ENCODE measurements at places on chromosomes 5 and 9.

GRCh38 chr5:206406-206805 is 11.5 kb downstream of the CCDC127 start:
- no peak for DNase-seq

DNA sequence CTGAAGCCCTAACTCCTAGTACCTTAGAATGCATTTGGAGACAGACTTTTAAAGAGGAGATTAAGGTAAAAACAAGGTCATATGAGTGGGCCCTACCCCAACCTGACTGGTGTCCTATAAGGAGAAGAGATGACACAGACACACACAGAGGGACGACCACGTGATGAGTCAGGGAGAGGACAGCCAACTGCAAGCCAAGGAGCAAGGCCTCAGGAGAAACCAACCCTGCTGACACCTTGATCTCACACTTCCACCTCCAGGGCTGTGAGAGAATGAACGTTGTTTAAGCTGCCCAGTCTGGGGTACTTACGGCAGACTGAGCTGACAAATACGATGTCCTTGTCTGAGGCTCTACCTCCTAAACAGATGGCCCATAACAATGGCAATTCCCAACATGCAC is 93.6 kb downstream of the ROR2 start:
- no peak for DNase-seq

DNA sequence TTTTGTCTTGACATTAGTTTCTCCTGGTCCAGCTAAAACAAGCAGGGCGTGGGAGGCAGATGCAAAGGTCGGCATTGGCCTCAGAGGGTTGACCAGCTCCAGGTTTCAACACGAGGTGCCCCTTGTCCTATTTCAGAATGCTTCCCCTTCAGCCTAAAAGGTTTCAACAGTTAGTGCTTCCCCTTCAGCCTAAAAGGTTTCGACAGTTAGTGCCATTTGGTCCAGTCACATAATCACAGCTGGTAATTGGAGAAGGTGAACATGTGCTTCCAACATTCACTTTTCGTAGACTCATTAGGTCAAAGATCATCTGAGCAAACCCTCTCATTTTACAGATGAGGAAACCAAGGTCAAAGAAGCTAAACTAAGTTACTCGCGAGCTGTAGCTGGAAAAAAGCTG is 270.3 kb upstream of the MAP3K1 start:
- DNase-seq = peak; percentile 2

DNA sequence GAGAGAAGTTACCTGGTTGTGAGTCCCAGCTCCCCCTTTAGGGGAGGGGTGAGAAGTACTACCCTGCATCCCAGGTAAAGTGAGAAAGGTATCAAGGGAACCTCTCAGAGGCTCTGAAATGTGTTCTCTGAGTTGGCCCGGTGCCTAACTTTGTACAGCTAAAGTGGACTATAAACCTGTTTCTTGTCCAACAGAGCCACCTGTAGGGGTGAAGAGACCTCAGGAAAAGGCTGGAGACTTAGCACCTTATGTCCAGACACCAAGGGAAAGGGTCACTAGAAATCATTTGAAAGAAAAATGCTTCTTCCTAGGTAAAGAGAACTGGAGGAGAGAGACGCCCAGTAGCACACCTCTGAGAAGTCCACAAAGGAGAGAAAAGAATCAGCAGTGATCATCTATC is 108.3 kb upstream of the KIF2A start:
- no peak for DNase-seq

DNA sequence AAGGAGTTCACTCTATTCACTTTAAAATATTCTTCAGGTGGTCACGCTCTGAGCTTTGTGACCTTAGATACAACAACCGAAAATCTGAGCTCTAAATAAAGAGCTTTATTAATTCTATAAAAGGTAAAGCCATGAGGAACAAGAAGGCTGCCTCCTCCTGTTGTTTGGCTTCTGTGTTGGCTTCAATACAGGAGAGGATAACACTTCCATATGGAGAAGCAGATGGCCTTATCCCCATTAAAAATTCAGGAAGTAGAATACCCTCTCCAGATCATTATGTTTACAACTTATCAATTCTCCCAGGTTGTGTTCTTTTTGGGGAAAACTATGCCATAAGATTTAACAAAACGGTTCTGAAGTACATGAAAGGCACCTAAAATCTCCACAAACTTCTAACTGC is 128.4 kb downstream of the TTC39B start:
- DNase-seq = no peak

GRCh38 chr5:5980538-5980895 is 397.8 kb downstream of the MED10 start:
- no peak for DNase-seq

DNA sequence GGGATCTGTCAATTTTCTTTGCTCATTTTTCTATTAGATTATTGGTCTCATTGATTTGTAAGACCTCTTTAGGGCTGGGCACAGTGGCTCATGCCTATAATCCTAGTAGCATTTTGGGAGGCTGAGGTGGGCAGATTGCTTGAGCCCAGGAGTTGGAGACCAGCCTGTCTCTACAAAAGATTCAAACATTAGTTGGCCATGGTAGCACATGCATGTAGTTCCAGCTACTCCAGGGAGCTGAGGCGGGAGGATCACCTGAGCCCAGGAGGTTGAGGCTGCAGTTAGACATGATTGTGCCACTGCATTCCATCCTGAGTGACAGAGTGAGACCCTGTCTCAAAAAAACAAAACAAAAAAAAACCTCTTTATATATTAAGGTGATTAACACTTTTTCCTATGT is 6.4 kb upstream of the SHROOM1 start:
- DNase-seq = no peak

DNA sequence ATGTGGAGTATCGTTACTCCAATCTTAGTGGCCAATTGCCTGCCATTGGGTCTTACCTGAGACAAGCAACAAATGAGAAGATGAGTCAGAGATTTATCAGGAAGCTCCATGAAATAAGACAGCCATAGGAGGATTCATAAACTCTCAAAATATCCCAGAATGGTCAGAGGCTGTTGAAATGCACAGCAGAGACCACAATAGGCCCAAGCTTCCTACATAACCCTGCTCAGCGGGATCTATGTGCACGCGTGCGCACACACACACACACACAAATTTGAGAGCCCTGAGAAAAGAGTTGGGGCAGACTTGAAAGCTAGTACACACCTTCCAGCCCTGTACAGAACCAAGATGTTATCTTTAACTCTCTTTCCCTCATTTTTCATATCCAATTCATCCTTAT is 9.8 kb downstream of the UIMC1 start:
- DNase-seq = no peak

GRCh38 chr5:61100437-61100836 is 61.8 kb downstream of the SMIM15 start:
- no peak for DNase-seq

DNA sequence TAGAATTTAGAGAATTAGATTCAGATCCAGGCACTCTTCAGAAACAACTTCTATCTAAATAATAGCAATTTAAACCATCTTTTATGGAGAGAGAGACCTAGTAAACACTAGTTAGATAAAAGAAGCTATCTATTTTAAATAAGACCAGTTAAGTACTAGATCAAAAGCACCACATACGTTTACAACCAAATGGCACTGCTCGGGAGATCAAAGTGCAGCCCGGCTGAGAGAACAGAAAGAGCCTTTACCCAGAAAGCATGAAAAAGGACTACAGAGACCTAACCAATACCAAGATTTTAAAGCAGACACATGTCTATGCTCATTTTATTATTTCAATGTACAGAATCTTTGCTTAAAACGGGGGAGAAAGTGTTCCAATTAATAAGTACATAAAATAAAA is 30.8 kb downstream of the LIX1 start:
- no peak for DNase-seq

DNA sequence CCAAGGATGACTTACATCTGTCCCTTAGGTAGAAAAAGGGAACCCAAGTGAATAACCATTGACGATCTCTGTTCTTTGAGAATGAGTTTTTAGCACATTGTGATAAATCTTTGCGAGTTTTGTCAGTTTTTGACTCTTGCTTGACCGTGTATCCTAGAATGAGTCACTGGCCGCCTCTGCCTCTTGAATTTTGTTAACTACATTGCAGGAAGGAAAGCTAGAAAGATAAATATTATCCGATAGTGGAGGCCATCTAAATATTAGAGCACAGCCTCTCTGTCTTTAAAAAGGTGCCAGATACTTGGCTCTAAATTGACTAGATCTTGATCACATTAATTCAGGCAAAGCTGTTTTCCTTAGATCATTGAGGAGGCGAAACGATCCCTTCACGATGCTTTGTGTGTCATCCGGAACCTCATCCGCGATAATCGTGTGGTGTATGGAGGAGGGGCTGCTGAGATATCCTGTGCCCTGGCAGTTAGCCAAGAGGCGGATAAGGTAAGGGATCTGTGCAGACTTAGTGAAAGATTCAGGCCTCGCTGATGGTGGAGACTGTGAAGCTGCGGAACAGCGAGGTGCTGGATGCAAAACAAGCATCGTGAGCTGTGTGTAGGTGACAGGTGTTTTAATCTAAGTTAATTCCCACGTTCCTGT is 12.2 kb downstream of the CCT5 start:
- no peak for DNase-seq

GRCh38 chr9:98884849-98885248 is 58.9 kb upstream of the COL15A1 start:
- no peak for DNase-seq

DNA sequence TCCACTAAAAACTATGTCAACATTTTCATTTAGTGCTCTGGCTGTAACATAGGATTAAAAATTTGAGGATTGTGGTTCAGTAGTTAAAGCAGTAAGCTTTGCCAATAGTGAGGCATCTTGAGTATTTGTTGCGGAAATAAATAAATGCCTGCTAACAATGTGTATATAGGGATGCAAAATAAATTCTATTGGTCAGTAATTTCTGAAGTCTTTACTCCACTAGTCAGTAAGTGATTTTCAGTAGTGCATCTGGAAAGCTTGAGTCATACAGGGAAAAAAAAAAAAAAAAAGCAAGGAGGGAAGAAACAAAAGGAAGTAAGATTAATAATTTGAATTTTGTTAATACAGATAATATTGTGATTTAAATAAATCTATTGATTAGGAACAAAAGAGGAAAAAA is 21.0 kb downstream of the NIPBL start:
- no peak for DNase-seq

DNA sequence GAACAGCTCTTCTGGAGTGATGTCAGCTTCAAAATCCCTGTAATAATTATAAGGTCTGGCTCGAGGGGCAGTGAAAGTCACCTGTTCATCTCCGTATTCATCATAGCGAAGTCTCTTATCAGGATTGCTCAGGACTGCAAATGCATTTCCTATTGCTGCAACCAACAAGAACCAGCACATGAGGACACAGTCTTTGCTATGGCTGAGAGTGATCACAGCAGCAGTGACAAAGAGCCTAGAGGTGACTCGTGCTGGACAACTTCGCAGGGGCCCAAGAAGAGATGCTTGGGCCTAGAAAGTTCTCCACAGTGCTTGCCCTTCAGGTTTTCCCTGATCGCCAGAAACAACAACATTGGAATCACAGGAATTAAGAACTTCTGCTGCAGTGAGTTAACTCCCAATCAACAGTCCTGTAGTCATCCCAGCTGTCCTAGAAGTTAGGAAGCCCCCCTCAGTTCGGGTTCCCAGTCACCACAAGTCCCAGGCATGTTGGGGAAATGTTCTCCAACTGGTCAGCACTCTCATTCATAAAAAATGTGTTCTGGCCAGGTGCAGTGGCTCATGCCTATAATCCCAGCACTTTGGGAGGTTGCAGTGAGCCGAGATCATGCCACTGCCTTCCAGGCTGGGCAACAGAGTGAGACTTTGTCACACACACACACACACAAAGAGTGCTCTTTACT is 13.0 kb downstream of the DNAJC18 start:
- no peak for DNase-seq

- no peak for DNase-seq
Measured at GRCh38 chr5:68343421-68343826, 127.9 kb downstream of the PIK3R1 start.

- DNase-seq = no peak
Measured at GRCh38 chr5:172816925-172817562, 17.0 kb upstream of the ERGIC1 start.

DNA sequence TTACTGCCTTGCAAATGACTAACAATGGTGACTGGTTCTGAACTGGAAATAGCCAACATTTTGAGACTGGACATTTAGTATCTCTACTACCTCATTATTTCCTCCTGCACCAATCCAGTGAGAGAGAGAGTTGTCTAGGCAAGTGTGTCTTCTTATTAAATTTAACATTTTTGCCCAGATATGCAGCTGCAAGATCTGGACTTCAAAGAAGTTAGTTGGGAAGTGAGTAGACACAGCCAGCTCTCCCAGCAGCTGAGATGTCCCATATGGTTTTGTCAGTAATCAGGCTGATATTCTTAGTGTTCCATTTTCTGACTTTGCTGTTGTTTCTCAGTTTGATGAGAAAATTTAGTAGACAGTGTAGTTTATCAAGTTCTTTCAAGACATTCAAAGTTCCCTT is 1778.8 kb upstream of the CDH6 start:
- no peak for DNase-seq

- DNase-seq = no peak
Measured at GRCh38 chr9:34163434-34163833, 15.4 kb upstream of the UBAP1 start.

GRCh38 chr9:91039125-91039834 is 237.7 kb downstream of the SYK start:
- DNase-seq = no peak

DNA sequence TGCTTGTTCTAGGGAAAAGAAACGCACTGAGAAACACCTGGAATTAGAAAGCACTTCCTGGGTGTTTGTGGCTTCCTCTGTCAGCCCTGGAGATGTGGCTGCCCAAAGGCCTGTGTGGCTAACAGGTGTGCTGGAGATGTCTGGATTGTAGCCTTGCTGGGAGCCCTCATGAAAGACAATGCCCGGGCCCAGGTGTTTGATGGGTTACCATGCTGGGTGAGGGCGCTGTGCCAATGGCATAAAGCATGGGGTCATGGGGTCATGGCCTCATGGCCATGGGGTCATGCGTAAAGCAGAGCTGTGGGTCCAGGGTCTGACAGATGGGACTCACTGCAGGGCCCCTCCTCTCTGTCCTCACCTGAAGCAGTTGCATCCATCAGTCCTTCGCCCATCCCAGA is 21.6 kb downstream of the ANKRD33B start:
- DNase-seq = no peak

GRCh38 chr5:16160706-16161105 is 18.9 kb downstream of the MARCHF11 start:
- DNase-seq = peak; percentile 33
